ENCODE measurements at places on chromosomes 4 and X. TPM values are rescaled to one million over a fixed set of nuclear protein-coding genes. Genes with fewer than 3 reads are reported as not detected.

DNA sequence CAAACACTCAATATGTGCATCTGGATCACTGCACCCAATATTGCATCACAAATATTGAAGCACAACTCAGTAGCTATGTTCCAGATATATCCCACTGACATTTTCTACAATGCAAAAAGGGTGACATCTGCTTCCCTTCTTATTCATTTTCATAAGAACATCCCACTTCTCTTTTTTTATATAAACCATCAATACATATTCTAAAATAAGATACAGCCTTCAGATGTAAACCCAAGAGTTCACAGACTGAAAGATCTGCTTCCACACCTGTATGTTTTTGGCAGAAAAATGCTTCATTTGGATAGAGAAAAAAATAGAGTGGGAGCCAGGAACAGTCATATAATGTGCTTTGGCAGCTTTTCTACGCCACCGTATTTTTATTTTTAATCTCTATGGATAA, 815.6 kb upstream of the ADGRL3 start:
- DNase-seq: no peak

- no peak for DNase-seq
Observed at GRCh38 chr4:64784125-64784524, 374.9 kb upstream of the TECRL start.

Gene YTHDC1
- 95.0 TPM for total RNA-seq

- no peak for DNase-seq
Observed at GRCh38 chr4:61531188-61531587, 331.1 kb downstream of the ADGRL3 start.

Gene S100G
- not detected for total RNA-seq
